ENCODE measurements at places on chromosomes 3 and 15.

DNA sequence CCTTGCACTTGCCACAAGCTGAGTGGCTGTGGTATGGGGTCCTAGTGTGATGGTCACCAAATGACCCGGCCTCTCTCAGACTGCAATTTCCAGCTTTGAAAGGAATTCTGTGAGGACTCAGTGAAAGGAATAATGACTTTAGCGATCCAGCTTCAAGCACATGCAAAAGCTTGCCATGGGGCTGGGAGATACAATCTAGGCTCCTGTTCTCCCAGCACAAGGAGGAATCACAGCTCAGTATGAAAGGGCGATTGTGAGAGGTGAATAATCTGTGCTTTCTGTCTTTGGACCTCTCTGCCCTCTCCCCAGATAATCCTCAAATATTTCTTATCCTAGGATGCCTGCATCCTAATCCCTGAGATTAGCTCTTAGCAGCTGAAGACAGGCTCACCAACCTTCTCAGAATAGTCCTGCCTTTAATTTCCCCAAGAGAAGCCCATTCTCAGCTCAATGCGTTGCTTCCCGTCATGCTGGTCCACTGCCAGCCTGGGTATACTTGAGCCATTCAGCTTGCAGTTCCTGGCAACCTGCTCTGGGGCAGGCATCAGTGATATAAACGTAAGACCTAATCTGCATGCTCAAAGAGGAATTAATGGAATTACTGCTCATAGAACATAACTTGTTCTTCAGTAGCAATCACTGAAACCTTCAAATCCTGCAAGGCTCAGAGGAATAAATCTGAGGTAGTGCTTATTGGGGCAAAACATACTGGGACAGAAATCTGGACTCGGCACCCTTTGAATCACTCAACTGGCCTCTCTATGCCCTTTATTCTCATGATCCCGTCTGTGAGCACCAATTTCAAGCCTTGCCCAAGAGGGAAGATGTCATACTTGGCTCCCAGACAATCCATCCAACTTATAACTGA, 15.1 kb downstream of the TLNRD1 start:
- DNase-seq, result no peak

DNA sequence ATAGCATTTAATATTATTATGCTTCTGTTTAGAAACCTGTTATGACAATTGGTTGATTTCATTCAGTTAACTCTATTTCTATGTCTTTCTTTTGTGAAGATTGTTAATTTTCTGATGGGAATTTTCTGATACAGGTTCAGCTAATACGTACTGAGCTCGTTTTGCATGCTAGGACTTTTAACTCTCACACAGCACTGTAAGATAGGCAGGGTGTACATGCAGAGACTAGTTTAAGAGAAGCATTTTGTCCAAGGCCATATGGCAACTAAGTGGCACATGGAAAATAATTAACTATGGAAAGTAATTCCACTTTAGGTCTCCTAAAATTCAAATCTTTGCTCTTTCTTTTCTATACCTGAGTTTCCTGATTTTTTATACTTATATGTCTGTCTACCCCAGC, 81.9 kb downstream of the IL1RAP start:
- DNase-seq, result no peak

DNA sequence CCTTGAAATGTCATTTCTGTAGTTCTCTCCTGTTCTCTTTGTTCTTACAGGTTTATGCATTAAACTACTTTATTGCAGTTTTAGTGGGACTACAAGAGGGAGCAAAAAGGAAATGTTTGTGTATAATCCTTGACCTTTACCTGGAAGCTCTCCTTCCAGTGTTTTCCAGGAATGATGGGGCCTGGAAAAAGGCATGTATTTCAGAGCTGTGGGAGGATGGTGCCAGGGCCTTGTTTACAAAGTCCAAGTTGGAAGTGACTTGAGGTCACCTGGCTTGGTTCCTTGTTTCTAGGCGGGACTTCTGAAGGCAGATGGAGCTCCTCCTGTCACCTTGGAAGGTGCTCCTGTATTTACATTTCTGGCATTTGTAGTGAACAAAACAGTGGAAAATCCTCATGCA, 15.1 kb downstream of the ACVR2B start:
- no peak for DNase-seq

- no peak for DNase-seq
Observed at GRCh38 chr3:30457726-30458125, 148.7 kb upstream of the TGFBR2 start.

DNA sequence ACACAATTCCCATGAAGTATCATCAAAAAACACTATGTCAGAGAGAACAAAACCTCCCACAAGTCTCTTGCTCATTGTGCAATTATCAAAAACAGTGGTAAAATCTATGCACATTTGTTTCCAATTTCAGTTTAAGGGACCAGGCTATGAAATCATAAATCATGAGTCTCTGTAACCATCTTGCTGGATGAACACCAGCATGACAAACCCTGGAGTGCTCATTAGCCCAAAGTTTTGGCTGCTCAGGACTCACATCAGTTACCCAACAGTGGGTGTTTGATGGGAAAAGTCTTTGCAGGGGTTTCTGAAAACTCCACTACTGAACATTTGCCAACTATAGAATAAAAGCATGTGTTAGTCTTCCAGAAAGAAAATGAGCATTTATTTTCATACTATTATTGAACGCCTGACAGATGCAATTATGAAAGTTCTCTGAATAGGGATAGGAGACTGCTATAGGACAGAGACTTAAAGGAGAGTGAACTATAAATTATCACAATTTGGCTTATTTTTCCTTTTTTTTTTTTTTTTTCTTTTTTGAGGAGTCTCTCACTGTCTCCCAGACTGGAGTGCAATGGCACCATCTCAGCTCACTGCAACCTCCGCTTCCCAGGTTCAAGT, 240.8 kb upstream of the KCNMB2 start:
- no peak for DNase-seq

Data from mesothelial cell of epicardium (in vitro differentiated cells).